ENCODE measurements at places on chromosomes 2 and 18. TPM values are rescaled to one million over a fixed set of nuclear protein-coding genes. Genes with fewer than 3 reads are reported as not detected.
A peak's percentile ranks its signal among the peaks of the same experiment; 100 is the strongest.

DNA sequence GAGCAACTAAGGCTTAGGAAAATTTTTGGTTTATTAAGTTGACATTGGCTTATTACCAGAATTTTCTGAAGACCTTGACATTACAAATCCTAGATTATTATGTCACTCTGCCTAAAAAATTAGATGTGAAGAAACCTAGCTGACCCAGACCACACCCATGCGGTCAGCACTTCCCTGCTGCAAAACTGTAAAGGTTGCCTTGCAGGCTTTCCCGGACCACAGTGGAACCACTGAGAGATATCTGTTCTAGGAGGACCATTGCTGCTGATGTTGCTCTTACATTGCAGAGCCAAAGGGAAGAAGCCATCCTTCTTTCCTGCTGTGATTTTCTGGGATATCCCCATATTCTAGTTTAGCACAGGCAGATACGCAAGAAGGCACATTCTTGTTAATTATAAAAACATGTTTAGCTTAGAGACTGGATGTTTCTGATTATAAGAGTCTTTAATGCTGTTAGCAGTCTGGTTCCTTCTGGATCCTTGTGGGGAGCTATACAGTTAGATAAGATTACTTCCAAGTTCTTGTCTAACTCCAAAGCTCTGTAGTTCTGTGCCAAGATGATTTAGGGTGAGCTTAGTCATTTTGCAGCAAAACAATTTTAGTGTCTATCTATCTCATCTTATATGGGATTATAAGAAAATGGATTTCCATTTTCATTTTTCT is 70.2 kb downstream of the AOX1 start:
- no peak for DNase-seq

DNA sequence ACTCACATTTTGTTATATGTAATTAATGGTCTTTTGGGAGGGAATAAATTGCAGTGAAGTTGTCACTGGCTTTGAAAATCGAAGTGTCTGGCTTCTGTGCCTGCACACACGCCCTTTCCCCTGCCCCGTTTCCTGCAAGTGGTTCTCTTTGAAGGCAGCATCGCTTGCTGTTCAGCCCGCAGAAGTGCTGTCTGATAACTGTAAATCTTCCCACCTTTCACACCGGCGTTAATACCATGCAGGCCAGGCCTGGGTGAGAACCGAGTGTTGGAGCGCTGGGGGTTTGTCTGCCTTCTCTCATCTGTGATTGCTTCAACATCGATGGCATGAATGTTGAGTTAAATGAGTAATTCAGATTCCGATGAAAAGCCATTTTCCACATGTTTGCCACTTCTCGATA is 37.9 kb upstream of the RPL31 start:
- no peak for DNase-seq

- no peak for DNase-seq
Measured at GRCh38 chr2:85954590-85955458, 66.0 kb upstream of the ST3GAL5 start.

- DNase-seq = no peak
Measured at GRCh38 chr18:78965260-78965659, 14.4 kb upstream of the SALL3 start.

DNA sequence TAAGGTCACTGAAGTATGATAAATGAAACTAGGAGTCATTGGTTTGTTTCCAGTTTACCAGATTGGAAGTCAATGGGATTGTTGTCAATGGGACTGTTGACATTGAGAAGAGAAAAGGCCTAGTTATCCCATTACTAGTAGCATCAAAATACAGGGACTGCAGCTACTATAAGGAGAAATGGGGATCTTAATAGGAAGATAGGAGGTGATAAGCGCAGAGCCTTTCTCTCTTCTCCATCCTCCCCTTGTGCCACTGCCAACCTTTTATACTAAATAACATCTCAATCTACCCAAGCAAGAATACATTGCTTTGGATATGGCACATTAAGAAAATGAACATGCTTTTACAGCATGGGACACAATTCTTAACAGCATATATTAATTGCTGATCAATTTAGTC is 10.5 kb upstream of the BBS5 start:
- no peak for DNase-seq

DNA sequence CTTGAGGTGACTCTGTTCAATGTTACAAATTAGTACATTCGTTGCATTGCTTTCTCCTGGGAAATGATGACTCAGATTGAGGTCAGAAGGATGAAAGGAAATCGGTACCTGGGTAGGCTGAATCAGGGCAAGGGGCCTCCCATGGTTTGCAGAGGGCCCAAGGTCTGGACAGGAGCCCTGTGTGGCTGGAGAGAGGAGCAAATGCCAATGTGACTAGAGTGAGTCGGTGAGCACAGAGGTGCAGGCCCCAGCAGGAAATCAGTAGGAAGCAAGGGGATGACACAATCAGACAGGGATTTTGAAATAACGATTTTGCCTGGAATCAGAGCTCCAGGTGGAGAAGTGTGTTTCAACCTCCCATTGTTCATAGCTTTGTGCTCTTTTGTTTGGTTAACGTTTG is 118.9 kb downstream of the CCDC102B start:
- DNase-seq = peak; percentile 10

DNA sequence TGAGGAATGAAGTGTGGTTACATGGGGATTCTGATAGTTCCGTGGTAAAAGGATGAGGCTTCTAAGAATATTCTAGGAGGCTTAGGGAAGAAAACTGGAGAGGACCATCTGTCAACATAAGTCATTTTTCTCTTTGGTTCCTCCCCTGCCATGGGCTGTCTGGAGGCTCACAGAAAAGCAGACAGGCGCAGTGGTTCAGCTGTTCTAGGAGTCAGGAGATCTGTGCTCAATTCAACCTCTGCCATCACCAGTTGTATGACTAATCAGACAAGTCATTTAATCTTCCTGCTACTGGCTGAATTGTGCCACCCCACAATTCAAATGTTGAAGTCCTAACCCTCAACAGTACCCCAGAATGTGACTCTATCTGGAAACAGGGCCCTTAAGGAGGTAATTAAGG is 36.4 kb downstream of the ADAM17 start:
- no peak for DNase-seq

NETO1 gene
- not detected for total RNA-seq

C18orf63 gene
- not detected for total RNA-seq

CAVIN2 gene
- 1.9 TPM for total RNA-seq
